K562 (cell line): ENCODE measurements at places on chromosomes 7 and 10. TPM values are rescaled to one million over a fixed set of nuclear protein-coding genes. Genes with fewer than 3 reads are reported as not detected.

Gene DGKB
- not detected in 2 replicates for total RNA-seq

Gene GBX1
- not detected in 2 replicates for total RNA-seq

Gene PRSS1
- 6.6 and 8.8 TPM in 2 replicates for total RNA-seq

Gene ANK3
- total RNA-seq, result 25.0 and 32.3 TPM in 2 replicates

Gene FLNC
- total RNA-seq, result 148 and 155 TPM in 2 replicates

Gene NPC1L1
- total RNA-seq, result 0.02 and 0.07 TPM in 2 replicates

Gene STEAP2
- 0.02 and 0.04 TPM in 2 replicates for total RNA-seq

Gene CRYGN
- total RNA-seq, result not detected in 2 replicates

Gene CDNF
- total RNA-seq, result 0.85 and 1.00 TPM in 2 replicates

Gene INHBA
- 0.02 TPM in 2 replicates for total RNA-seq

Gene NUTM2E
- 0.09 and 0.20 TPM in 2 replicates for total RNA-seq

DNA sequence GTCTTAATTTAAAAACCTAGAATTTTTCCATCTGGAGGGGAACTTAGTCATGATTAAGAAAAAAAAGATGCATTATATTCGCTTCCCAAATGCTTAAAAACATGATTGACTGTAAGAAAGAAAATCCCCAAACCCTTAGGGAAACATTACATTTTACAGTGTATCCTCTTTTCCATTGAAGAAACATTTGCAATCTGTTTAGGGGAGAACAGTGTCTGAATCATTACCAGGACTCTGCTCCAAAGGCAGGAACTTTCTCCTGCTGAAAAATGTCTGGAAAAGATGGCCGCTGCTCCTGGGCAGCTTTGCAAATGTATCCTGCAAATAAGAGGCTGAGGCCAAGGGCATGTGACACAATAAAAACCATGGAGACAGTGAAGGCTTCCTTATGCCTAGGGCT, 173.7 kb downstream of the BUB3 start:
- no peak for DNase-seq
- H3K27me3 ChIP-seq, result no peaks in the 10 kb centered on the region
- H3K4me1 ChIP-seq, result no peaks in the 10 kb centered on the region
- no peak overlapping the region for H3K4me3 ChIP-seq

DNA sequence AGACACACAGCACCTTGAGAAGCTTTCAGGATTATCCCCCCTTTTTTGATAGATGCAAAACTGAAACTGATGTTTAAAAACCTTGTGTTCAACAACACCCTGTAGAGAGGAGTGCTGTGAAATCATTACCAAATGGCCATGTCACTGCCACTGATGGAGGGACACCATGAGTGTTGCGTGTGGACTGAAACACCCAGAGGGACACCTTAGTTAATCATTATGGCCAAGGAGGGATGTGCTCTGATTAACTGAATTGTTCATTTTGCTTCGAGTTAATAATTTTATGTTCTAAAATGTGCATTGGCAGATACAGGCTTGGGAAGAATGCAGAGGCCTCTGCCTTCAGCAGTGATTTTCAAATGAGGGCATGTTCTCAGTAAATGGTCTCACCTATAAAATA, 226.0 kb downstream of the KLF6 start:
- peaks cover 2% of the 10 kb centered on the region; the same call in 1 of the 3 replicates for H3K27me3 ChIP-seq
- no peaks in the 10 kb centered on the region for H3K4me1 ChIP-seq
- H3K27ac ChIP-seq, result no peak overlapping the region
- H3K4me3 ChIP-seq, result no peak overlapping the region

DNA sequence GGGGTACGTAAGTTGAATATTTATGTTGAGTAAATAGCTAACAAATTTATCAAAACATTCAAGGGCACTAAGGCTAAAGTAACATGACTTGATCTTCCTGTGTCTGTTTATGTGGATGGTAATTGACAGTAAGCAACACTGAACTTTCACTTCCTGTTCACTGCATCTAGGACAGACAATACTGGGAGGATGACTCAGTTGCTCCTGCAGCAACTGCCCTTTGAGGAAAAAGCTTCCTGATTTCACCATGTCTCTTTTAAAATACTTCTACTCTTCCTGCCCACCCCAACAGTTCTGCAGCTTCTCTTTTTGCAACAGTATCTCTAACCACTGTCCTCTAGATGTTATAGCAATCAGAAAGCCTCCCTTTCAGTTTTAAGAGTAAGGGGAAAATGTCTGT, 76.6 kb upstream of the HGF start:
- no peaks in the 10 kb centered on the region for H3K27me3 ChIP-seq
- DNase-seq, result no peak
- H3K27ac ChIP-seq, result no peak overlapping the region
- no peak overlapping the region for H3K4me3 ChIP-seq
- H3K4me1 ChIP-seq, result no peaks in the 10 kb centered on the region
- no peaks in the 10 kb centered on the region for H3K36me3 ChIP-seq

GRCh38 chr7:2873686-2874551, 29.8 kb upstream of the GNA12 start:
- peaks cover 66% of the 10 kb centered on the region for H3K27me3 ChIP-seq
- peak; percentile 72 for DNase-seq
- H3K36me3 ChIP-seq, result no peaks in the 10 kb centered on the region

- H3K36me3 ChIP-seq, result no peaks in the 10 kb centered on the region
- H3K4me1 ChIP-seq, result no peaks in the 10 kb centered on the region
- DNase-seq, result peak; percentile 32
- H3K4me3 ChIP-seq, result no peak overlapping the region
- no peak overlapping the region for H3K27ac ChIP-seq
Measured at GRCh38 chr10:69742928-69743602, 58.6 kb upstream of the COL13A1 start.

DNA sequence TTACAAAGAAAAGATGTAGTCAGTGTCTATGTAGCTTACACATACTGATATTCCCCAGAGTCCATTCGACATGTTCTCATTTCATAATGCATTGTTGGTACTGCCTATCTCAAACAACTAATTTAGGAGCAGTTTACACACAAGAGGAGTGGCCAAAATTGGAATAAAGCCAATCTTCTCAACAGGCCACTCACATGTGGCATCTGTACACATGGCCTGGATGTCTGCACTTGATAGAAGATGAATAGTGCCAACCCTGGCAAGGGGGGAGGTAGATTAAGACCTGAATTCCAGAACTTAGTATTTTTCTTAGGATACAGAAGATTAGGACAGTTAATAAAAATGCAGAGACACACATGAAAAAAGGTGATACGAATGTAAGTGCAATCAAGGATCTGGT, 125.3 kb upstream of the STARD3NL start:
- H3K4me3 ChIP-seq, result no peak overlapping the region
- H3K36me3 ChIP-seq, result no peaks in the 10 kb centered on the region
- H3K27ac ChIP-seq, result no peak overlapping the region
- no peak for DNase-seq

DNA sequence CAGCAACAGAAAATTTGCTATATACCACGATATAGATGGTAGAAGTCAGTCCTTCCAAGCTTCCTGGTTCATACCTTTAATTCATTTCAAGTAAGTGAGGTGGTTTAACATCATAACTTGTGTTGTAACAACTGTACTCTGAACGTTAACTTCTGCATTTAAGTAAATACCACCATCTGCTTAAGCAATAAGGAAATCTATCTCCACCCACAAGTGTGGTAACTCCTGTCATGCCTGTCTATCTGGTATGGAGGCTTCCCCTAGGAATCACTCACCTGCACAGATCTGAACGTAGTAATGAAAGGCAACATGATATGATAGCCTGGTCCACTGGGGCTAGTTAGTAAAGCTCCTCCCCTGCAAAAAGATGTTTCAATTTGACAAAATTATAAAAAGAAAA, 2.3 kb downstream of the ERLIN1 start:
- peak; percentile 4 for DNase-seq
- no peaks in the 10 kb centered on the region for H3K4me1 ChIP-seq
- no peaks in the 10 kb centered on the region for H3K27me3 ChIP-seq

DNA sequence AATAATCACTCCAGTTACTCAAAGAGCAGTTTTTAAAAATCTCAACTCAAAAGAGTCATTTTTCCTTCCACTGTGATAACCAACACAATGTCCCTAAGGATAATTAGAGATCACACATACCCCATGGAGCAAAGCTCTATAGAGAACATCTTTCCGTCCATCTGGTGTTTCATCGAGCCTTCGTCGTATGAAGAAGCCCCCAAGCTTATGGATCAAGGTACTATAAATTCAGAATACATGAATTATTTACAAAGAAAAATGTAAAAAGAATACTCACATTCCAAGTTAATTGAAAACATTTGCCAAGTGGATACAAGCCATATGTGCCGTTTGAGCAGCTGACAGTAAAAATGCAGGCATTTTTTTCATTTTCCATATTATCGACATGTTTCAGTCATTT, 14.8 kb downstream of the GPAM start:
- H3K36me3 ChIP-seq, result peaks cover 35% of the 10 kb centered on the region
- H3K4me1 ChIP-seq, result no peaks in the 10 kb centered on the region
- no peak for DNase-seq
- no peak overlapping the region for H3K27ac ChIP-seq
- H3K4me3 ChIP-seq, result no peak overlapping the region

GRCh38 chr10:122232769-122233168, 38.3 kb upstream of the BTBD16 start:
- no peaks in the 10 kb centered on the region for H3K4me1 ChIP-seq
- no peak overlapping the region for H3K27ac ChIP-seq
- no peak for DNase-seq
- H3K27me3 ChIP-seq, result peaks cover 19% of the 10 kb centered on the region

- no peak for DNase-seq
- H3K27ac ChIP-seq, result no peak overlapping the region
- no peak overlapping the region for H3K4me3 ChIP-seq
- no peaks in the 10 kb centered on the region for H3K27me3 ChIP-seq
Measured at GRCh38 chr7:79787623-79788022, 334.2 kb upstream of the MAGI2 start.

- H3K27me3 ChIP-seq, result no peaks in the 10 kb centered on the region
- no peak for DNase-seq
- no peak overlapping the region for H3K27ac ChIP-seq
- no peak overlapping the region for H3K4me3 ChIP-seq
- H3K4me1 ChIP-seq, result no peaks in the 10 kb centered on the region
Measured at GRCh38 chr10:108736111-108736510, 1187.2 kb downstream of the XPNPEP1 start.

GRCh38 chr10:18059826-18060559, 80.2 kb upstream of the CACNB2 start:
- no peak overlapping the region for H3K4me3 ChIP-seq
- no peaks in the 10 kb centered on the region for H3K36me3 ChIP-seq
- H3K27me3 ChIP-seq, result peaks cover 17% of the 10 kb centered on the region

DNA sequence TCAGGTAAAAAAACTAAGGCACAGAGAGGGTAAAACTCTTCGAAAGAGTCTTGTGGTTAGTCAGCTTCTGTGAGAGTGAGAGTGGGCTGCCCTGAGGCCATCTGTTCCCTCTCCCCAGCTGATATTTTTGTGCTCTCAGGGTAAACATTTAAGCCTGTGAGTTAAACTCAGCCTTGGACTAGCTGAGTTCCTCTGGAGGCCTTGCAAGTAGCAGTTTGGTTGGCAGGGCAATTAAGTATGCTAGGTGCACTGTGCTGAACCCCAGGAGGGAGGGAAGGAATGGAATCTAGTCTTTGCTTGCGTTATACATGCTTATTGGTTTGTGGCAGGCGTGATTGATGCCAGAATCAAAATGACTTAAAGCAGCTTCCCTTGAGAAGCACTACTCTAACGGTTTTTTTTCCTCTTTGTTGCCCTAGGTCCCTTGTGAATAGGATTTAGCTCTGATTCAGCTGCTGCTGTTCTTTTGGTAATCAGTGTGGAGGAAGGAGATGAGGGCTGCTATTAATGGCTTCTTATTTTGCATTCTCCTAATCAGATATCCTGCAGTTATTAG, 140.2 kb downstream of the AUTS2 start:
- no peak overlapping the region for H3K4me3 ChIP-seq
- no peaks in the 10 kb centered on the region for H3K4me1 ChIP-seq
- H3K27ac ChIP-seq, result no peak overlapping the region
- no peak for DNase-seq
- H3K27me3 ChIP-seq, result no peaks in the 10 kb centered on the region
- no peaks in the 10 kb centered on the region for H3K36me3 ChIP-seq

GRCh38 chr10:51860257-51860656, 160.9 kb upstream of the CSTF2T start:
- H3K27me3 ChIP-seq, result no peaks in the 10 kb centered on the region
- no peak overlapping the region for H3K27ac ChIP-seq
- no peaks in the 10 kb centered on the region for H3K36me3 ChIP-seq
- DNase-seq, result no peak

DNA sequence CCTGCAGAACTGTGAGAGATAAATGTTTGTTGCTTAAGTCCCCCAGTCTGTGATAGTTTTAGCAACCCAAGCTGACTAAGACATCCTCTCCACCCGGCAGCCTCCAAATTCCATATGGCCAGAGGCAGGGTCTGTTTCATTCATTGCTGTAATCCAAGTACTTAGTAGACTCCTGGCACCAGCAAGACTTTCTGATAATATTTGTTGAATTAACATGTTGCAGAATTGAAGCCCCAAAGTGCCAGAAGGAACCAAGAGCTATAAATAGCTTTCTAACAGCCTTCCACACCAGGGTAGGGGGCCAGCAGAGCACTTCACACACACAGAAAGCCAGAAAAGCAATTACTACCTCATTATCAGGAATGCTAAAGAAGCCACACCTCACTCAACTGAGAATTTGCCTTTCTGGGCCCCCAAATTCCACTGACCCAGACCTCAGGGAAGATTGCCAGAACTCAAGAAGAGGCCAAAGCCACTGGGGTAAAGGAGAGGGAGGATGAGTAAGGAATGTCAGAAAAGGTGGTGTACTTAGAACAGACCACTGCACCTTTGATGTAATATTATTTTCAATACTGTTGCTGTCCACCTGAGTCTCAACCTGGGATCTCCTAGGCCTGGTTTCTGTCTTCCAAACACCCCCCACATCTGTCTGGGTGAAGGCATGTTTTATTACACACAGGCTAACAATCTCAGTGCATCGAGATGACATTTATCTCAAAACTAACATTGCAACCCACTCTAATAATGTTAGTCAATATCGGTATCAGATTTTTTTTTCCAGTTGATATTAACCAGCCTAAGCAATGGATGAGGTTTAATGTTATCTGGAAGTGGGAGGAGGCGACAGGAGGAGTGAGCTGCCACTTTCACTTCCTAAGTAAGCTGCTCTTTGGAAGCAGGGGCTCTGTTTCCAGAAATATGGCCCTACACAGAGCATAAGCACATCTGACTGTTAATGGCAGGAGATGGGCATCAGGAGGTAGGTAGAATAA, 5.5 kb downstream of the NOD1 start:
- no peak for DNase-seq
- no peak overlapping the region for H3K27ac ChIP-seq
- no peaks in the 10 kb centered on the region for H3K36me3 ChIP-seq
- no peak overlapping the region for H3K4me3 ChIP-seq
- H3K27me3 ChIP-seq, result no peaks in the 10 kb centered on the region

DNA sequence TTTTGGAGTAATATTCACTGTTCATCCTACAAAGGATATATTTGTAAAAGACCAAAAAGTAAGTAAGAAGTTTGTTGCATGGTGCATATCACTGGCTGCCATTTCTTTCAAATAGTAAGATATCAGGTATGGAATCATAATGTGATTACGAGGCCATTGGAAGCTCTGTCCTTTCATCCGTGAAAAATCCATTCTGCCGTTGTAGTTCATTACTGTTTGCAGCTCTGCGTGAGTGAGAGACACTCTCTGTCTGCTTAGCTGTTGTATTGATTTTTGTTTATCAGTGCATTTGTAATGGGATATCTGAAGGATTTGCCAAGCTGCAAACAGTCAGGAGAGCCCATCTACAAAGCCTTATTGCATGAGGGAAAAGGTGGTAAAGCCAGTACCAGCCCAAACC, 44.1 kb upstream of the SLC39A12 start:
- H3K36me3 ChIP-seq, result no peaks in the 10 kb centered on the region
- H3K27me3 ChIP-seq, result 0 out of 2 replicates have a peak, but pooled peaks cover 4% of the 10 kb centered on the region
- no peak for DNase-seq
